ENCODE measurements at places on chromosomes 7 and 10.

- no peaks in the 10 kb centered on the region for H3K4me1 ChIP-seq
- H3K27ac ChIP-seq = no peak overlapping the region
- H3K4me3 ChIP-seq = no peak overlapping the region
Measured at GRCh38 chr10:3455385-3456334, 283.1 kb upstream of the PITRM1 start.

DNA sequence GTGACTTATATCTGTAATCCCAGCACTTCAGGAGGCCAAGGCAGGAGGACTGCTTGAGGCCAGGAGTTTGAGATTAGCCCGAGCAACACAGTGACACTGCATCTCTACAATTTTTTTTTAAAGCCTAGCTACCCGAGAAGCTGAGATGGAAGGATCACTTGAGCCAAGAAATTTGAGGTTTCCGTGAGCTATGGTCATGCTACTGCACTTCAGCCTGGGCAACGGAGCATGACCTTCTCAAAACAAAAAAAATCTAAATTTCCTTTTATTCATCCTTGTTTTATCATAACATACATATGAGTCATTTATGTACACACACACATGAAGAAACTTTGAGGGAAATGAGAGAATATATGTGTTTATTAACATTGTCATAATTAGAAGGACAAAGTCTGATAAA lies 277.5 kb upstream of the MAGI2 start:
- H3K36me3 ChIP-seq = no peaks in the 10 kb centered on the region
- DNase-seq = no peak
- H3K4me1 ChIP-seq = no peaks in the 10 kb centered on the region

GRCh38 chr10:28853195-28853594 lies 175.9 kb downstream of the BAMBI start:
- H3K27me3 ChIP-seq = no peaks in the 10 kb centered on the region
- H3K27ac ChIP-seq = no peak overlapping the region
- H3K4me3 ChIP-seq = no peak overlapping the region
- DNase-seq = no peak
- no peaks in the 10 kb centered on the region for H3K36me3 ChIP-seq

DNA sequence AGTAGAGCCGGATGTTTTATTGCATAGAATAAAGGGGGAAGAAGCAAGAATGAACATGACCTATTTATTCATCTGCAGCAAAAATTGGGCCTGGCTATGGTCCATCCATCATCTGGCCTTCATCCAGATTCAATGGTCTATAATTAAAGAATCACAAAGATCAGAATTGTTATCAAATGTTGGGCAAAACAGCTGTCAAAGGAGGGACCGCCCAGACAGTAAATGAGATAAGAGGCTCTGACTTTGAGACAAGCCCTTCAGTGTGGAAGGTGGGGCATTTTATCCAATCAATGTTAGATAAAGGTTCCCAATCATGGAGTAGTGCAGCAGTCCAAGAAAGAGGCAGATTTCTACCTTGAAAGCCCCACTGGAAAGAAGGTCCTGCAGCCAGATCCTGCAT lies 153.5 kb downstream of the PARD3 start:
- no peak overlapping the region for H3K4me3 ChIP-seq
- no peaks in the 10 kb centered on the region for H3K27me3 ChIP-seq
- H3K36me3 ChIP-seq = no peaks in the 10 kb centered on the region
- peaks cover 8% of the 10 kb centered on the region for H3K4me1 ChIP-seq

DNA sequence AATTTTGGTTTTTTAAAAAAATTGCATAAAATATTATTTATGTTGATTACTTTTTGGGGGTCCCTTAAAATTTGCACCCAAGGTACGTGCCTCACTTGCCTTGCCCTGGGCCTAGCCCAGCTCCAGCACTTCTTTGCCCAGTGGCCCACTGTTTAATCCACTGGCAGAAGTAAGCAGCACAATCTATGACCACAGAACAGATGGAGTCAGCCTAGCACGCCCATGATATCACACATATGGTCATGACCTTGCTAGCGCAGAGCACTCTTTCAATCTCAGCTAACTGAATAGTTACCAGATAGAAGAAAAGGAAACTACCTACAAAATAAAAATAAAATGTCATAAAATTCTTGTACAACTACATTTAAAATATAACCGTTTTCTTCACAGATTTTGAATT lies 5.6 kb downstream of the OGA start:
- DNase-seq = no peak
- peaks cover 11% of the 10 kb centered on the region for H3K36me3 ChIP-seq
- H3K27ac ChIP-seq = no peak overlapping the region
- H3K27me3 ChIP-seq = no peaks in the 10 kb centered on the region
- H3K4me3 ChIP-seq = no peak overlapping the region

GRCh38 chr10:45454859-45455258 lies 80.8 kb downstream of the ALOX5 start:
- no peak overlapping the region for H3K4me3 ChIP-seq
- no peak for DNase-seq
- H3K4me1 ChIP-seq = no peaks in the 10 kb centered on the region
- H3K27ac ChIP-seq = no peak overlapping the region

- no peak overlapping the region for H3K27ac ChIP-seq
- peak overlapping the region; percentile 56 for H3K4me3 ChIP-seq
- H3K36me3 ChIP-seq = no peaks in the 10 kb centered on the region
- DNase-seq = no peak
Measured at GRCh38 chr7:33130184-33130583, 820 bp downstream of the BBS9 start.

- H3K27ac ChIP-seq = no peak overlapping the region
- H3K27me3 ChIP-seq = no peaks in the 10 kb centered on the region
- H3K4me3 ChIP-seq = no peak overlapping the region
Measured at GRCh38 chr7:36659638-36660341, 64.5 kb downstream of the AOAH start.

GRCh38 chr7:39259391-39260003 lies 281.8 kb downstream of the POU6F2 start:
- DNase-seq = no peak
- H3K36me3 ChIP-seq = peaks cover 7% of the 10 kb centered on the region
- H3K4me1 ChIP-seq = peaks cover 1% of the 10 kb centered on the region
- no peak overlapping the region for H3K27ac ChIP-seq
- no peaks in the 10 kb centered on the region for H3K27me3 ChIP-seq

GRCh38 chr10:24310104-24310503 lies 101.2 kb downstream of the KIAA1217 start:
- no peak for DNase-seq
- H3K36me3 ChIP-seq = no peaks in the 10 kb centered on the region
- no peaks in the 10 kb centered on the region for H3K27me3 ChIP-seq
- no peak overlapping the region for H3K4me3 ChIP-seq
- H3K27ac ChIP-seq = no peak overlapping the region

- no peaks in the 10 kb centered on the region for H3K27me3 ChIP-seq
- no peak for DNase-seq
- H3K4me1 ChIP-seq = no peaks in the 10 kb centered on the region
- H3K4me3 ChIP-seq = no peak overlapping the region
- H3K27ac ChIP-seq = no peak overlapping the region
Measured at GRCh38 chr10:48219194-48219593, 55.3 kb downstream of the FRMPD2 start.

DNA sequence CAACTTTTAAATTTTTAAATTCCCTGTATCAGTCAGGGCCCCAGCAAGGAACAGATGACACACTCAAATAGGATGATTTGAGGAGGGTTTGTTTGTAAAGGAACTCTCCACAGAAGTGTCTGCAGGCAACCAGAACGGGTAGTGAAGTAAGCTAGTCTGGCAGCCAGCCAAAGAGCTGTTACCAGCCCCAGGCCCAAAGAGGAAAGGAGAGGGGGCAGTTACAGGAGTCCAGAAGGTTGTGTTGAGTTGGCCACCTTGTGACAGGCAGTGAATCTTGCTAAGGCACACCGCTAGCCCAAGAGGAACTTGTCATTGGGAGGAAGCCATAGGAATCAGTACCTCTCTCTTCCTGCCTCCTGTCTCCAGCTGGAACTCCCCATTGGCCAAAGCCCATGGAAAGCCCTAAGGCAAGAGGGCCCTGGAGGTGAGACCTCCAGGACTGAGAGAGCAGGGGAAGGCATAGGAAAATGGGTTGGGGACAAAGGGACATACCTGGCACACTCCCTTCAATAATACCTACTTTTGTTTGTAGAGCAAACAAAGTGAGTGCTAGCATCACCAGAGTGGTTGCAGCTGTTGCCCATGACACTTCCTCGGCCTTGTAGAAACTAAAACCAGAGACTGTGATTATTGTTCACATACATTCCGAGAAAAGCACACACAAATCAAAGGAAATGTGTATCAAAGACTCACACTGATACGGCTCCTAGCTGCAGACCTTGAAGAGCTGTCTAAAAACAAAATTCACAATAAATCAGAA lies 25.4 kb upstream of the GATAD1 start:
- H3K36me3 ChIP-seq = no peaks in the 10 kb centered on the region
- no peaks in the 10 kb centered on the region for H3K27me3 ChIP-seq
- H3K4me1 ChIP-seq = no peaks in the 10 kb centered on the region
- no peak overlapping the region for H3K27ac ChIP-seq
- no peak overlapping the region for H3K4me3 ChIP-seq

DNA sequence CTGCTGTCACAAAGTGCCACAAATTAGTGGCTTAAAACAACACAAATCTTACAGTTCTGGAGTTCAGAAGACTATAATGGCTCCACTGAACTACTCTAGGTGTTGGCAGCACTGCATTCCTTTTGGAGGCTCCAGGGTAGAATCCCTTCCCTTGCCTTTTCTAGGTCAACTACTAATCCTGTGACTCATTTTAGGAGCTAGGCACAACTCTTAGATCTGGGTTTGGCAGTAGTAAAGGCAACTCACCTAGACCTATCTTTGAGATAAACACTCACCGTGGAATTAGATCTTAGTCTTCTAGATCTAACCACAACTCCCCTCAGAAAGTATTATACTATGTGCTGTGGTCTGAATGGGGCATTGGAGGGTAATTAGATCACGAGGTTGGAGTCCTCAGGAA lies 60.4 kb downstream of the ANKIB1 start:
- no peaks in the 10 kb centered on the region for H3K36me3 ChIP-seq
- H3K4me1 ChIP-seq = no peaks in the 10 kb centered on the region
- H3K4me3 ChIP-seq = no peak overlapping the region
- H3K27ac ChIP-seq = no peak overlapping the region
- no peaks in the 10 kb centered on the region for H3K27me3 ChIP-seq

DNA sequence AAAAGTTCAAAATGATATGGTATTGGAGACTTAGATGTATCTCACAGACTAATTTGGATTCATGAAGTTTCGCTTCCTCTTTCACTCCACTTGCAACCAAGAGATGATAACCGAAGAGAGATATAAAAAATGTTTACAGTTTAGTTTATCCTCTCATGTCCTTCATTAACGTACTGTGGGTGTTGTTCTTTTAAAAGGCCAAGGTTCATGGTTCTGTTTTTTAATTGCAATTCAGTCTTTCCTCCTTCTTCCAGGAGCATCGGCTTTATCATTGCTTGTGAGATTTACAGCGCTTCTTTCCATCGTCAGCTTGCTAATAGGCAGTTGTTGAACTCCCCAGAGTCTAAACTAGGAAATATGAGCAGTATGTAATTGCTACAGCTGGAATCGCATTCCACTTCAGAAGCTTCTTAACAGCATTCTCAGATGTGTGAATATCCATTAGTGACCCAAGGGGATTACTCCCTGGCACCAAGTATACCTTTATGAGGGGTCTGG lies 75.9 kb upstream of the HGF start:
- no peaks in the 10 kb centered on the region for H3K4me1 ChIP-seq
- no peaks in the 10 kb centered on the region for H3K27me3 ChIP-seq
- no peak for DNase-seq
- no peak overlapping the region for H3K4me3 ChIP-seq

- no peak for DNase-seq
- no peak overlapping the region for H3K27ac ChIP-seq
- no peaks in the 10 kb centered on the region for H3K27me3 ChIP-seq
- H3K36me3 ChIP-seq = no peaks in the 10 kb centered on the region
- no peak overlapping the region for H3K4me3 ChIP-seq
- H3K4me1 ChIP-seq = no peaks in the 10 kb centered on the region
Measured at GRCh38 chr7:46352004-46352954, 431.2 kb upstream of the IGFBP3 start.

GRCh38 chr7:25735674-25736242 lies 416.2 kb upstream of the NFE2L3 start:
- no peak overlapping the region for H3K27ac ChIP-seq
- no peaks in the 10 kb centered on the region for H3K27me3 ChIP-seq
- no peaks in the 10 kb centered on the region for H3K4me1 ChIP-seq
- H3K4me3 ChIP-seq = no peak overlapping the region
- H3K36me3 ChIP-seq = no peaks in the 10 kb centered on the region

DNA sequence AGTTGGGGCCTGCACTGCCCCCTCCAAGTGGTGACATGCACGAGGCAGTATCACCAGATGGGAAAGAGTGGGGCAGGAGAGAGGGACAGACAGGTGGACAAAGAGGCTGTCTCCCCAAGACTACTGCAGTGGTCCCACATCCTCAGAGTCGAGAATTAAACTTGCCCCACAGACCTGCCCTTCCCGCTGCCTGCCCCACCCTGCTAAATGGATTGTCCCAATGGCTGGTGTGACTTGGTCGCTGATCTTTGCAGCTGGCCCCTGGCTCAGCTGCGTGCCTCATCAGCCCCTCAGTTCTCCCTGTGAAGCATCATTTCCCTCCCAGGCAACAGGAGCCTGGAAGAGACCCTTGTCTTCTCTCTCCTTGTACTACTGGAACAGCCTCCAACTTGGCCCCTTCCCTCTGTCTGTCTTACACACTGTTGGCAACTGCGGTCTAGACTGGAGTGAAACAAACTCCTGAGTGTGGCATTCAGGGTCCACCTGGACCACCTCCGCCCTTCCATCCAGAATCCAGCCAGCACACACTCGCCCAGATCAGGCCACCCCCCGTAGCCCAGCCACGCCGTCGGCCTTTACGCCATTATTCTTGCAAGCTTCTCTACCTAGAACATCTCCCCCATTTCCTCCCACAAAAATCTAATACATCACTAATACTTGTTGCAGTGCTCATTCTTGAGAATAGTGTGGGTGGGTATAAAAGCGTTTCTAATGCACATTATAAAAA lies 275.1 kb downstream of the CELF2 start:
- H3K27ac ChIP-seq = no peak overlapping the region
- H3K4me1 ChIP-seq = no peaks in the 10 kb centered on the region
- no peaks in the 10 kb centered on the region for H3K36me3 ChIP-seq
- no peaks in the 10 kb centered on the region for H3K27me3 ChIP-seq

DNA sequence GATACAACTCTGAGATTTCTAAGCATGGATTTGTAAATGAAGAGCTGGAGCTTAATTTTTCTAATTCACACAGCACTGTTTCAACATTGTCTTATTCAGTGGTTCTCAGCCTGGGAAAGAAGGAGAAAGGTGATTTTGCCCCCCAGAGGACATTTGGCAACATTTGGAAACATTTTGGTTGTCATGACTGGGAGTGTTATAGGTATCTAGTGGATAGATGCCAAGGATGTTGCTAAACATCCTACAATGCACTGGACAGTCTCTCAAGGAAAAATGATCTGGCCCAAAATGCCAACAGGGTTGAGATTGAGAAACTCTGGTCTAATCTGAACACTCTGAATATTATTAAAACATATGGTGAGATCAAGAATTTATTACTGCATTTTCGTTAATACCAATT lies 3.8 kb upstream of the CAV2 start:
- peaks cover 2% of the 10 kb centered on the region for H3K4me1 ChIP-seq
- no peak for DNase-seq
- H3K36me3 ChIP-seq = no peaks in the 10 kb centered on the region
- no peak overlapping the region for H3K4me3 ChIP-seq
- no peak overlapping the region for H3K27ac ChIP-seq
